Amygdala (tissue), 56 donors: ENCODE measurements at places on chromosomes 16 and 17.

- peak; percentile 17 for DNase-seq
These were observed 3.5 kb downstream of the ZFPM1 start for GRCh38 chr16:88456356-88457292.

GRCh38 chr16:12513076-12513790 lies 290.5 kb downstream of the CPPED1 start:
- no peak for DNase-seq

DNA sequence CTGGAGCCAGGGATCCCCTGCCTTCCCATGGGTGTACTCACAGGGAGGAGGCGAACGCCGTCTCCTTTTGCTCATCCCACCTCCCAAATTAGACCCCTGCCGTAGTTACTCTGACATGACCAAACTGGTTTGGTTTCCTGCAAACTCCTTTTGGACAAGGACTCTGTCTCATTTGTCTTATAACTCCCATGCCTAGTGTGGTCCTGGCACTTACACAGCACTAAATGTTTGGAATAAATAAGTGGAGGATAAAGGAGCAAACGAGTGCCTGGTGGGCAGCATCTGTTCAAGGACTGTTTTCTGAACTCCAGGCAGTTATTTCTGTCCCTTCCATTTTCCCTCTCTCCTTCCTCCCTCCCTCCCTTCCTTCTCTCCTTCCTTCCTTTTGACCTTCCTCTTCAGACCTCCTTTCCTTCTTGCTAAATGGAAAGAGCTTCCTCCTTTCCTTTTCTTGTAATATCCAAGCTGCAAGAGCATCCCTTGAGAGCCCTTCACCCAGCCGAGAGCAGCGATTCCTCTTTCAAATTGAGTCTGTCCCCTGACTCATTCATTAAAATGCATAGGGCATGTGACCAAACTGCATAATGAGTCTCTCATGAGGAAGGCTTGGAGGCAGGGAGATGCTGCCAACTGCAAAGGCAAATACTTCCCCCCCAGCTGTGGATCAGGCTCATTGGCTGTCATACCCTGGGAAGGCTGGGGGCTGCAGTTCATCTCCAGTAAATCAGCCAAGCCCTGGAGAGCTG lies 36.8 kb downstream of the CHD9 start:
- DNase-seq = peak; percentile 73

DNA sequence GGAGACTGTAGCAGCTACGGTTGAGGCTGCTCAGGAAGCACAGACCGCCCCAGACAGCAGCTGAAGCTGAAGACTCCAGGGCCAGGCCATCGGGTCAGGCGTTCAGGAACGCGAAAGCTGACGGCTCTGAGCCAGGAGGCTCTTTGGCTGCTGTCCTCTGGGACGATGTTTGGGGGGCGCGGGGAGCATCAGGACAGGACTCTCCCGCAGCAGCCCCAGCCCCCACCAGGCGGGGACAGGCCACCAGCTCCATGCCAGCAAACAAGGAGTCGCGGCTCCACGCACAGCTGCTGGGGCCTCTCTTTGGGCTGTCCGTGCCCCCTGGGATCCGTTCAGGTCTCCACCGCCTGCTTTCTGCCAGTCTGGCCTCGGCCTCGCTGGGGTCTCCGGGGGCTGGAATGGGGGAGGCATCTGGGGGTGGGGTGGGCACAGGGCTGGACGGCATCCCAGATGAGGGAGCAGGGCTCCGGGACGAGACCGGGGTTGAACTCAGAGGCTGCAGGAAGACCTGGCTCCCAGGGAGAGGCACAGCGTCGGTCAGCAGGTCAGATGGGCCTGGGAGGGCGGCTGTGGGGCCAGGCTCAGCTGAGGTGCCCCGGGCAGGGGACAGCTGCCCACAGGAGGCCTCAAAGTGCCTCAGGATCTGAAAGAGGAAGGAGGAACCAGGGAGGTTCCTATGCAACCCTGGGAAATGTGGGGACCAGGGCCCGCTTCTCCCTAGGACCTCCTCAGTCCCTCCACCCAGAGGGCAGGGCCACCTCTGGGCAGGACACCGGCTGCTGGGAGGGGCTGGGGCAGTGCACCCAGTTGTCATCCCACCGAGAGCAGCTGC lies 6.3 kb upstream of the CEP131 start:
- no peak for DNase-seq

- no peak for DNase-seq
These were observed 87.6 kb upstream of the HSBP1 start for GRCh38 chr16:83720213-83720612.

DNA sequence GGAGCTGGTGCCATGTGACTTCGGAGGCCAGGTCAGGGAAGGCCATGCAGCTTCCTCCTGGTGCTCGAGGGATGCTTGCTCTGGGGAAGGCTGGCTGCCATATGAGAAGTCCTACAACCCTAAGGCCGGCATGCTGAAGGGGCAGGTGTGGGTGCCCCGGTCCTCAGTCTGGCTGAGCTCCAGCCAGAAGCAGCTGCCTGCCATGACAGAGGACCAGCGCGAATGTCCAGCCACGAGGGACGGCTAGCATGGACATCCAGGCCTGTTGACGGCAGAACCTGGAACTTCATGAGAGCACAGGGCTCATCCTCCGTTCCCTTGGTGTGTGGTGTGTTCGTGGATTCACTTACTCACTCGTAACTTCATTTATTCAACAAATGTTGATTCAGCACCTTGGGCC lies 140.6 kb downstream of the IRF8 start:
- DNase-seq = no peak

DNA sequence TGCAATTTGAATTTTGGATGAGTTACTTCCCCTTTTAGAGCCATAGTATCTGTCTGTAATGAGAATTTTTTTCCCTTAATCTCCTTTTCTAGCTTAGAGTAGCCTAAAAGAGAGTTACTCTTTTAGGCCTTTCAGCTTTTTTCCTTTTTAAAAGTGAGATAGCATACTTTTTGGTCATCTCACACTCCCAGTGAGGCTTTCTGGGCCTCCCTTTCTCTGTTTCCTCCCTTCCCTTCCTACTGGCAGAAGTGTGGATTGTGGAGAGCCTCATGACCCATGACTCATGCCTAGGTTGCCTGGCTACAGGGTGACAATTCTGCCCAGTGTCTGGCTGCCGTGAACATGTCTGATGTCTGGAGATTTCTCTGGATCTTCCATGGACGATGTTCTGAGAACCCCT lies 15.2 kb downstream of the KRT23 start:
- peak; percentile 1 for DNase-seq

DNA sequence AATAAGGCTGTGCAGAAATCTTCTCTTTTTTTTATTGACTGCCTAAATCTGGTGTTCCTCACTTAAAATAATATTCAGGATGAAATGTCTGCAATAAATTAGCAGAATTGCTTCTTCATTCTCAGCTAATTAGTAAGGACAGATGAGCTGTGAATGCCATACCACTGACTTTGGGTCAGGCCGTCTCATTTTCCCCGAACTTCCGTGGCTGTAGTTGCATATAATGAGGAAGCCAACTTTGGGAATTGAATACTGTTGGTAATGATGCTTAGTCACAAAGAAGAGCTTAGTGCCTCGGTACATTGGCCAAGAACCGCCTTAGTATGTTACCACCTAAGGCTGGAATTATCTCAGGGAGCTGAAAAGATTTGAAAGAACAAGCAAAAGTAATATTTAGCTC lies 47.6 kb downstream of the NUP93 start:
- DNase-seq = no peak

DNA sequence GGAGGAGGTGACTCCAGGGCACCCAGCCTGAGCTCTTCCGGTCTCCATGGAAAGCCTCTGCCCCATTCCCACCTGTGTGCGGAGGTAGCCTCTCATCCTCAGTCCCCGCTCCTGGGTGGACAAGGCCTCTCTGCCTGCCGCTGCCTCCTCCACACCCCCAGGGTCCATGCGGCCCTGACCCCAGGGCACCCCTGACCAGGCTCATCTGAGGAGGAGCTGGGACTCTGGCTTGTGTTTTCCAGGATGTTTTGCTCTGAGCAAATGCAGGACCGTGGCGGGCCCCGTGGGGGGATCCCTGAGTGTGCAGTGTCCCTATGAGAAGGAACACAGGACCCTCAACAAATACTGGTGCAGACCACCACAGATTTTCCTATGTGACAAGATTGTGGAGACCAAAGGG lies 6.9 kb downstream of the CD300A start:
- no peak for DNase-seq

DNA sequence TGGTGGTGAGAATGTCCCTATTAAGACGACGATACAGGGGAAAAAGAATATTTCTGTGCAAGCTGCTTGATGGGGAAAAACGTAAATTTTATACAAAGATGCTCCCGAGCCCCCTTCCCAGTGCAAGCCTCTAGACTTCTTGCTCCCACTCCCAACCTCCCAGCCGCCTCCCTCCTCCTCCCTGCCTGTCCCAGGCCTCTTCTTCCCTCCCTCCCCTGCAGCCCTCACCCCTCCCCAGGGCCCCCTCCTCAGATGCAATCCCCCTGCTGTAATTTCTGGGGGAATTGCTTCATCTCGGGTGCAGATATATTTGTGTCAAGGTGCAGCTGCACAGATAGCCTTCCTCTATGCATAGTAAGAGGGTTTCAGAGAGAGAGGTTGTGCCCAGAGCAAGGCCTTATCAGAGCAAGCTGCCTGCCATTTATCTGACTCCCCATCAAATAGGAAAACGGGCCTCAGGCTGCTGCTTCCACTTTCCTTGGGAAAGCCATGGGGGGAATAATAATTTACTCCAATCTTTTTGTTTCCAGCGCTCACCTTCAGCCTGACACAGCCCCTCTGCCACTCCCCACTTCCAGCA lies 47.4 kb upstream of the LHX1 start:
- DNase-seq = no peak

DNA sequence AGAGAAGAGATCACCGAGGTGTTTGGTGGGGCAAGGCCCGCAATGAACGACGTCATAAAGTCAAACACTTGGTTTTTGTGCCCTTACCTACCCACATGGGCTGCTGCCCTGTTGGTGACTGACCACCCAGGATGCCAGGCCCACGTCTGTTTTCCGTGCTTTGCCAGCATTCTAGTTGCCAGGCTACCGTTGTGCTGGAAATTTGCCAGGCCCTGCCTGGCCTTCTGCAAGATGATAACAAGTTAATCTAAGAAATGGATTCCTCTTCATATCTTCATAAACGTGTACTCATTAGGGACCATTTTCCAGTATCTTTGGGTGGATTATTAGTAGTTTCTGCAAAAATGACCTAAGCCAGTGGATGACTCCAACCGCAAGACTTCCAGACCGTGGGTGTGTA lies 35.4 kb downstream of the SLC6A4 start:
- DNase-seq = no peak

- no peak for DNase-seq
These were observed 610 bp downstream of the RFNG start for GRCh38 chr17:82050761-82051641.

GRCh38 chr17:70947636-70948565 lies 778.6 kb downstream of the KCNJ2 start:
- DNase-seq = no peak

GRCh38 chr17:30203471-30203981 lies 32.0 kb downstream of the SLC6A4 start:
- no peak for DNase-seq

DNA sequence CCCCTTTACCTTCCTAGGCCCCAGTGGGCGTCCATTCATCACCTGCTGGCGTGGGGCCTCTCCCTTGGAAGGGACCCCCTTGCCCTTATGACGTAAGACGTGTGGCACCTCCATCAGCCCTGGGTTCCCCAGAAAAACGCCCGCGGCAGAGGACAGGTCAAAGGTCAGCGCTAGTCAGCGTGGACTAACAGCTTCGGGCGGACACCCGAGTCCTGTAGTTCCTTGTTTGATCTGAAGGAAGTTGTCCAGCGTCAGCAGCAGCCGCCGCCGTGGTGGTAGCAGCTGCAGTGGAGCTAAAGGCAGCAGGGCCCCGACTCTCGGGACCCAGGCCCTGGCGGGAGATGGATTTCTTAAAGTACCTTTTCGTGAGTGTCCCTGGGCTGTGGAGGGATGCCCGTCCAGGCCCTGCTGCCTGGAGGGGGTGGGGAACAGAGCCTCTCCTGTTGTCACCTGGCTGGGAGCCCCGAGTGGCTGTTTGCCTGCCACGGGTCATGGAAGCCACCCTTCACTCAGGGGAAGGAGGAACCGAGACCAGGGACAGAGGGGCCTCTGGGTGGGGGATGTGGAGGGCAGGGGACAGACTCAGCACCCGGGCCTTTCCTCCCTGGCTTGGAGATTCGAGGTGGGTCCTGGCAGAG lies 123.6 kb downstream of the OR1D5 start:
- DNase-seq = peak; percentile 29

DNA sequence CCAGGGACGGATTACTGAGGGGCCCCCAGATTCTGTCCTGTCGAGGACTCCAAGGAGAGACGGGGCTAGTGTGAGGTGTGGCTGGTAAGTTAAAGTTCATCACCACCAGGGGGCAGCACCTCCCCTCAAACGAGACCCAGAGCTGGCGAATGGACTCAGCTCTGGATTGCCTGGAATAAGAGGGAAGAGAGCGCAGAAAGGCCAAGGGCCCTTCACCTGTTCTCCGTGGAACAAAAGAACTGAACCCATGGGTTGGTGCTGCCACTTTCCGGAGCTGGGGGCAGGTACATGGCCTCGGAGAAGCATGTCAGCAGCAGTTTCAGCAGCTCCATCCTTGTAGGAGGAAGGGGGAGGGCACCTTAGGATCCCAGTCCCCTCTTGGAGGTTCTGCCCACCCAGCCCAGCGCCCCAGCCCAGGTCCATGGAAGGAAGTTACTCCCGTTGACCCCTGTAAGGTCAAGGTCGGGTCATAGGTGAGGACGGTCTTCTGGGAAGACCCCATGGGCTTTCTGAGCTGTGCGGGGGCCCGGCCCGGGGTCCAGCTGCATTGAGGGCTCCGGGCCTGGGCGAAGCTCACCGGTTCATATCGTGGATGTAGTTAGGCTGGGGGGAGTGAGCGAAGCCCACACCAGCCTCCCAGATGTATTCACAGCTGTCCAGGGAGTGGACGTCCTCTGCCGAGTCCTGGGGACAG lies 10.8 kb downstream of the HID1 start:
- DNase-seq = peak; percentile 69

DNA sequence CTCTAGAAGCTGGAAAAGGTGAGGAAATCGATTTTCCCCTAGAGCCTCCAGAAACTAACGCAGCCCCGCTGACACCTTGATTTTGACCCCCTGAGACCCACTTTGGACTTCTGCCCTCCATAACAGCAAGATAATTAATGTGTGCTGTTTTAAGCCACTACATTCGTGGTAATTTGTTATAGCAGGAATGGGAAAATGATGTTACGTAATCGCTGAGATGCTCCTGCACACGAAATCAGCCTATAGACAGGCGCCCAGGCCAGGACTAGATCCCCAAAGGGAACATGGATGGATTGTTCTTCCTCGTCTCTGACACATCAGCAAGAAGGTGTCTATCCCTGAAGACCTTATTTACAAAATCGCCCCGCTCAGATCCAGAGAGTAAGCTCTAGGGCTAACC lies 1.4 kb upstream of the MYOCD start:
- DNase-seq = no peak

- DNase-seq = no peak
These were observed 20.1 kb upstream of the MLYCD start for GRCh38 chr16:83878838-83879237.

- DNase-seq = no peak
These were observed 102.0 kb downstream of the RMI2 start for GRCh38 chr16:11447272-11447671.

DNA sequence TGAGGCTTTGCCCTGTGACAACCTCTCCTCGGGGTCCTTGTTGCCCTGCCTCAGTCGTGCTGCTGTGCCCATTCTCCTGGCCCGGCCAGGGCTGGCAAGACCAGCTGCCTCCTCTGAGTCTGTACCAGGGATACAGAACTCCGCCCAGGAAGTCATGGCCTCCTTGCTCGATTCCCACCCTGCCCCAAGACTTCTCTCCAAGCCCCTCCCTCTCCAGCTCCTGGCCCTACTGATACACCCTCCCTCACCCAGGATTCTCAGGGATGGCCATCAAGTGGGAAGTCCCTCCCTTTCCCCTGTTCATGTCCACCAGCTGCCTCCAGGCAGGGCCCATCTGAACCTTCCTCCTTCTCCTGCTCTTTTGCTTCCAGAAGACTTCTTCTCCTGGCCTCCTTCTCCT lies 11.2 kb upstream of the TMEM208 start:
- no peak for DNase-seq
